ENCODE measurements at places on chromosomes 2 and 18.

- no peak for DNase-seq
Measured at GRCh38 chr18:58168993-58169392, 125.0 kb downstream of the NEDD4L start.

GRCh38 chr2:3246928-3247714 is 130.5 kb downstream of the EIPR1 start:
- DNase-seq: peak; percentile 15

DNA sequence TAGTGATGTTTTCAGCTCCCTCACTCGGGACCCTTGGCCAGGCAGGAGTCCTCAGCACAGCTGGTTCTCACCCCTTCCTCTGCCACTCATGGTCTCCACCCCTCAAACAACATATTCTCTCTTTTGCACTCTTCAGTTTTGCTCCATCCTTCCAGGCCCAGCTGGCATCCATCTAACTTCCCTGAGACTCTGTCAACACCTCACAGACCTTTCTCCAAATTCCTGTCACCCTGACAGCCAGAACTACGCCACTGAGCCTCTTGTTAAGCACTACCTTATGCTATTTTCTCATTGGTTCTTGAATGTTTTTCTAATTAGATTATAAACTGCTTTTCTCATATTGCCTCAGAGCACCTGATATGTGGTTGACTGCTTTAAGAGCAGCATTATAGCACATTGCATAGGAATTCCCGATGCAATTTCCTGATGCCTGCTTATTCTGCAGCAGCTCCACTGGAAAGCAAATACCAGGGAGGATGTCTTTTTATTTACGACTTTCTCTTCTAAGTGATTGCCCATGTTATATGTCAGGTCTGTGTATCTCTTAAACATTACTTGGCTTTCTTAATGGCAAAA is 12.4 kb upstream of the INO80C start:
- DNase-seq: no peak

- DNase-seq: no peak
Measured at GRCh38 chr2:140200764-140201163, 1420.6 kb upstream of the NXPH2 start.

DNA sequence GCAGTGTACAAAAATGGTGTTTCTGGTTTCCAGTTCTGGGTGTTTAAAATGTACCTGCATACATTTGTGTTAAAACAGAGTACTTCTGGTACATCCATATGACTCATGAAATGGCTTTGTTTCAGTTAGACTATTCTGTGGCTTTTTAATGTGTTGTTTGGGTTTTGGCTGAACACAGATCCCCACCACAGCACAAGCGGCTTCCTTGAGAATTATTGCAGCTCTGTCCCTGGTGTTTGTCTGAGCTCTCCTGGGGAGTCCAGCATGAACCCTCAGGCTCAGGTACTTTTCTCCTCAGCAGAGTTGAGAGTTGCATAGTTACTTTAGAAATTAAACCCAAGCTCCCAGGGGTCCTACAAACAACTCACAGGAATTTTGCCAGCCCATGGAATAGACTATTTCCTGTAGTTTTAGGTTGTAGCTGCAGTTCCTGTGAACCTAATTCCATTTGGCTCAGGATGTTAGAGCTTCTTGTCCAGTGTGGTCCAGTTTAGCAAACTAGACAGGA is 64.8 kb upstream of the EML6 start:
- no peak for DNase-seq

GRCh38 chr2:237480556-237480955 is 6.5 kb upstream of the MLPH start:
- no peak for DNase-seq

GRCh38 chr18:57835904-57836303 is 32.8 kb upstream of the ATP8B1 start:
- no peak for DNase-seq

- no peak for DNase-seq
Measured at GRCh38 chr2:1582891-1583341, 161.4 kb downstream of the PXDN start.

- DNase-seq: no peak
Measured at GRCh38 chr2:127985735-127986134, 42.1 kb downstream of the SAP130 start.

GRCh38 chr2:100013892-100014677 is 128.3 kb downstream of the AFF3 start:
- DNase-seq: no peak

DNA sequence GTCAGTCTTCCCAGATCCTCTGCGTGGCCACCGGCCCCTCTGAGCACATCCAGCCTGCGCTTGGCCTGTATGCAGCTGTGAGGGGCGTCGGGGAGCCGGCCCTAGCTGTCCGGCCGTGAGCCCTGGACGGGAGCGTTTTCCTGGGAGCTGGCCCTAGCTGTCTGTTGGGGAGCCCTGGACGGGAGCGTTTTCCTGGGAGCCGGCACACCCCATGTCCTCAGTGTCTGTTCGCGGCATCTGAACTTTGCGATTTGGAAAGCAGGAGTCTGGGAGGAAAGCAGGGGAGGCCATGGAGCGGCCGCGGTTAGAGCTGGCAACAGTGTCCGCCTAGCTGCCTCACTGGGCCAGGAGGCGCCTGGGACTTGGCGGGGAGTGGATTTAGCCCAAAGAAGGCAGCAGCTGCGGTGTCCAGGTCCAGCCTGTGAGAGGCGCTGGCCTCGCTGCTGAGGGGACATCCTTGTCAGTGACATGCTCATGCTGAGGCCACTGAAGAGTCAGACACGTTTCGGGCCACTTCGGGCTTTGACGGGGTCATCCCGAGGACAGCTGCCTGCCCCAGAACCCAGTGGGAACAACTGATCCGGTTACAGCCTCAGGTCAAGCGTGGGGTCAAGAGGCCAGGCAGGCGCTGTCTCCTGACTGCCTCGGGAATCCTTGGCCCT is 75.8 kb downstream of the KCNG2 start:
- no peak for DNase-seq

DNA sequence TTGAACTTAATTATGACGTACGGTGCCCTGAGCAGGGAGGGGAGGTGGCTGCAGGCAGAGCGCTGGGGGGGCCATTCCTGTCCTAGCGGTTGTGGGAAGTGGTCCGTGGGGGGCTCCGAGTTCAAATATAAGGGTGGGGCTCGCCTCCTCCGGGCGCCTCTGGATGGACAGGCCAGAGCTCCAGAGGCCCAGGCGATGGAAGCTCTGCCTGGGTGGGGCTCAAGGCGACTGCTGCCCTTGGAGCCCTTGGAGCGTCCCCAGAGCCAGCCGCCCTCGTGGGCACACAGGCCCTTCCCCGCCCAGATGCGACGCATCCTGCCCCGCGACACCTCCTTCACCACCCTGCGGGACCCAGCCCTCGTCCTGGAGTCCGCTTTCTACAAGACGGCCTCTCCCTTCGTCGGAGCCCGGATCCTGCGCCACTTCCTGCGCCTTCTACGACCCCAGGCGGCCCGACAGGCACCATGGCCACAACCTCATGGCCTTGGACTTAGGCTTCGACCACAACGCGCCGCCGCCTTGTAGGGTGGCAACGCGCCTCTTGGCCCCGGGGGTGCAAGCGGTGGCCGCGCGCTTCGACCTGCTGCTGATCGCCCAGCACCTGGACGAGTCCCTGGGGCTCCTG is 10.5 kb downstream of the AQP12B start:
- DNase-seq: no peak

GRCh38 chr2:86097114-86097896 is 8.4 kb downstream of the POLR1A start:
- DNase-seq: no peak

- no peak for DNase-seq
Measured at GRCh38 chr18:79573921-79574491, 105.6 kb upstream of the CTDP1 start.

DNA sequence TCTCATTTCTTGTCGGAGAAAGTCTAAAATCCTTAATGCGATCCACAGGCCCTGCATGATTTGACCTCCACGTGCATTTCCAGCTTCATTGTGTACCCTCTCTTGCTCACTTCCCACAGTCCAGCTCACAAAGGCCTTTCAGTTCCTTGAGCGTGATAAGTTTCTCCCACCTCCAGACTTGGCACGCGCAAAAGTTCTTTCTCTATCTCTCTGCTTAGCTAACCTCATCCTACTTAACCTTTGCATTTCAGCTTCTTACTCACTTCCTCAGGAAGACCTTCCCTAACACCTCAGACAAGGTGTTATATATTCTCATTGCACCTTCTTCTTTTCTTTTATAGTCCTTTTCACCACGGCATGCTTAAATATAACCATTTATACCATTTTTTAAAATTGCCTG is 124.8 kb upstream of the XPO1 start:
- DNase-seq: no peak

DNA sequence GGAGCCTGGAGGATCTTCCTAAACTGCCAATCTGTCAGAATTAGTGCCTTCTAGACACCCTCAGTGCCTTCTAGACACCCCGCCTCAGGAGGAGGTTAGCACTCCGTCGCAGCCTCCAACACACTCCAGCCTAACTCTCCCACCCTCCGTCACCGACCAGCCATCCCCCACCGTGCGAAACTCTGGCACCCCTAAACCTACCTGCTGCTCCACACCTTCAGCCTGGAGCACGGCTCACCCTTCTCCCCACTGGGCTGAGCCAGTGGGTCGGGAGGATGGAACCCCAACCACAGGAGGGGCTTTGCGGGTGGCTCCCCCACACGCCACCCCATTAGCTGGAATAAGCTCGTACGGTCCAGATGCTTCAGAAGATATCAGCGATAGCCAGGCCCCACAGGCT is 468.9 kb upstream of the HS6ST1 start:
- DNase-seq: no peak

DNA sequence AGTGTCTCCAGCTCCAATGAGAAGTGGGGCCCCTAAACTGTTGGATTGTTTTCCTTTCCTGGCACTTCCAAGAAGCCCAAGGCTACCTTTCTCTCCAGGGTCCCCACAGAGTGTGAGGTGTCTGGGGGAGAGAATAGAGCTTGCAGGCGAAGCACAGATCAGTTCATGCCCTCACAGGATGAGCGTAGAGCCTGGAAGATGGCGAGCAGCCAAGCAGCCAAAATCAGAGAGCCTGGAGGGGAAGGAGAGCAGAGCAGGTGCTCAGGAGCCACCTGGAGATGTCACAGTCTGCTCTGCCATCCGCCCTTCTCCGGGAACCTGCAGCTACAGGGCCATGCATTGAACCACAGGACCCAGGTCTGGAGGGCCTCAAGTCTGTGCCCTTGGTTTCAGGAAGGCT is 54.7 kb upstream of the TCF7L1 start:
- DNase-seq: no peak

DNA sequence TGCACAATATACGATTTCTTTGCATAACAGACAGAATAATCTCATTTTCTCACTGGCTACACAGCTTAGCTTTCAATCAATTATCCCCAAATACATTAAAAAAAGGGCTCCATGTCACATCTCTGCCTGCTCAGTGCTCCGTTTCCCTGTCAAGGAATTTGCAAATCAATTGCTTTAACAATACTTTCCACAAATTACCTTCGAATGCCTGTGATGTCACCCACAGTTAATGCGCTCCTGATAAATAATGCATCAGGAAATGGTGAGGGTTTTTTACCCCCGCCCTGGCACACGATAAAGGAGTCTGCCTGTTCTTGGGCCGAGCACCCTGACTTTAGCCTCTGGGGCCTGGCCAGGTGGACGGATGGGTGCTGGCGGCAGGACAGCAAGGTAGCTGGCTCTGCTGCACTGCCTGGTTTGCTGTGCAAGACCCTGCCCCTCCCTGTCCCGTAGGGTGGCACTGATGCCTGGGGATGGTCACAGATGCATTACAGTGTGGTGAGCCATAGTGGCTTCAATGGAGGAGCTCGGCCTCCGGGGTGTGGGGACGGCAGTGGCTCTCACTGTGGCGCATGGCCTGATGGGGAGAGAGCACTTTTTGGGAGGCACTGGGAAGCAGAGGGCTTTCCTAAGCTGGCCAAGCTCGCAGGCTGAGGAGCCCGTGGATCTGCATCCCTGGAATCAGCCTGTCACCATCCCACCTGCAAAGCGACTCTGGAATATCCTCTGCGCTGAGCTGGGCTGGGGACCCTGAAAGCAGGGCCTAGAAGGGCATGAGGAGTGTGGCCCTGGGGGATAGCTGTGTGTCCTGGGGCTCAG is 88.3 kb upstream of the HS6ST1 start:
- no peak for DNase-seq

DNA sequence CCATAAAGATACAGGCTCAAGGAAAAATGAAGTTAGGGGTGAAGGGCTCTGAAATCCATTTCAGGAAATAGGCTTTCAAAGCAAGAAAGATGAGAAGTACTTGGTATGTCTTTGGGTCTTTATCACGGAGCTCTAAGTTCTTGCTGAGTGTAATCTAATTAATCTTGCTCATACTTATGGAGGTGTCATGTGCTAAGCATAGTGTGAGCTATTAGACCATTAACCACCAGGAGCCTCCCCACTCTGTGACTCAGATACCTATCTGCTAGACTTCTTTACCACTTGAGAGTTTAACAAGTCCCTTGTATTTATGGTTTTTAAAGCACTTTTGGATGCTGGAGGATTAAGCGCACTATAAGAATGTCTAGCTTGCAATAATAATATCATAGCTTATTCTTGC is 678.7 kb downstream of the EPHA4 start:
- no peak for DNase-seq

GRCh38 chr2:198387677-198388076 is 583.3 kb downstream of the PLCL1 start:
- no peak for DNase-seq

- no peak for DNase-seq
Measured at GRCh38 chr2:10234013-10234306, 68.7 kb upstream of the HPCAL1 start.

DNA sequence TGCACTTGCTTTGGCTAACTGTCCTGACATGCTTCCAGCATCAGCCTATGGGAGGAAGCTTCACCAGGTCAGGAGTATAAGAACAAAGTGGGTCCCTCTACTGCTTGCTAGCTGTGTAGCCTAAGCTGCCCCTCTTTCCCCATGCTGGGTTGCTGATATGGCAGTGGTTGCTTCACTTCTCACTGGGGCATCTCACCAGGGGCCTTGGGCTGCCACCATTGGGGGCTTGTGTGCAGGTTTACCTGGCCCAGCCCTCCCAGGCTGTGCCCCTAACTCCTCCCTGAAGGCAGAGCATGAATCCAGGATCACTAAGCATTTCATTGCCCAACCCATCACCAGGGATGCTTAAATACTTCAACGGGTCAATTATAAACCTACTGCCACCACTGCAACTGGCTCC is 817.1 kb upstream of the TMEFF2 start:
- DNase-seq: no peak

- DNase-seq: no peak
Measured at GRCh38 chr2:58893656-58894351, 652.7 kb upstream of the FANCL start.

- DNase-seq: no peak
Measured at GRCh38 chr2:159133797-159134196, 152.7 kb downstream of the WDSUB1 start.

DNA sequence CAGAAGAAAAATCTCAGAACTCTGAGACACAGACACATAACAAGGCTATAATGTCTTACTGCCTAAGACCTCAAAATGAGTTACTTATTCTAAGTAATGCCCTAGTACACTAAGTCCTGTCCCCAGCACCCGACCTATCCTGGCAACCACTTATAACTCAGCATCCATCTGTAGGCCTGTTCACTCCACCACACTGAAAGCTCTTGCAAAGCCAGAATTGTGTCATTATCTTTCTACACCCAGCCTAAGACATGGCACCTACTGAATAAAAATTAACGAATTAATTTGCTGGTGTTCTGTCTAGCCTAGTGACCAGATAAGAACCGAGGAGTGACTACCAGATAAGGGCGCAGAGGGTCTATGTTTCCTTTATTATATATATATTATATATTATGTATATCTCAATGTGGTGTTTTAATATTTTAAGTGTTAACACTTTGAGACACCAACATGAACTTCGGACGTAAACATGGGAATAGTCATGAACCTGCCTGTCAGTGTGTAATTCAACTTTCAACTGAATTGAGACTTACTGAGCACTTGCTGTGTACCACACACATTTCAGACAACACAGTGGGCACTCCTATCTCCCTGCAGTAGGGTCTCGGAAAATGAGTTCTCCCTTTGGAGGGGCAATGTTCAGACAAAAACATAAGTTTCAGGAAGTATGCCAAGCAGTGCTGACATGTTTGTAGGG is 27.7 kb downstream of the TMEM131 start:
- no peak for DNase-seq

Data from HepG2 (cell line).